GM04504 (cell line): ENCODE measurements at places on chromosomes 3 and 15.

- DNase-seq, result no peak
These were observed 68.7 kb upstream of the MAP4 start for GRCh38 chr3:48084929-48085328.

- no peak for DNase-seq
These were observed 20.1 kb downstream of the HES1 start for GRCh38 chr3:194156095-194156494.

DNA sequence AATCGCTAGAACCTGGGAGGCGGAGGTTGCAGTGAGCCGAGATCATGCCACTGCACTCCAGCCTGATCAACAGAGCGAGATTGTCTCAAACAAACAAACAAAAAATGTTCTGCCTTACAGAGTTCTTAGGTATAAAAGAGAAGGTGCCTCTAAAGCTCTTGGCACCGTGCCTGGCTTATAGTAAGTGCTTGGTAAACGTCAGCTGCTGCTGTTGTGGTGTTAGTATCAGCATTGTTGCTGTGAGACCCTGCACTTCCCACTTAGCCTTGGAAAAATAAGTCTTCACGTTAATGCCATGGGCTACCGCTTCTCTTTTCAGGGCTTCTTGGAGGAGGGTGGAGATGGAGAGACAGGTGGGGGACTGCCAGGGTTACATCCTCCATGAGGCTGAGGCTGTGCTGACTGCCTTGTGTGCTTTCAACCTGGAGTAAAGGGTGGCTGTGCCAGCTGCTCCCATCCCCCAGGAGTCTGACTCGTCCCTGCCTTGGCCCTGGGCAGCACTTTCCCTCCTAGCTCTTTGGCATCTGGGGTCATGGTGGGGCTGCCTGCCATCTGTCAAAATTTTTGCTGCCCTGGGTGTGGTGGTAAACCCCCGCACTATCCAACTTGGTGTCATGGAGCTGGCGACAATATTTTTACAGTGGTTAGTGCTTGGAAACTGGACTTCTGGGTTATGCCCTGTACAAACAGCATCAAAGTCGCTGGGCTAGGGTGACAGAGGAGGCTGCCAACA lies 17.8 kb downstream of the FLNB start:
- DNase-seq, result no peak

DNA sequence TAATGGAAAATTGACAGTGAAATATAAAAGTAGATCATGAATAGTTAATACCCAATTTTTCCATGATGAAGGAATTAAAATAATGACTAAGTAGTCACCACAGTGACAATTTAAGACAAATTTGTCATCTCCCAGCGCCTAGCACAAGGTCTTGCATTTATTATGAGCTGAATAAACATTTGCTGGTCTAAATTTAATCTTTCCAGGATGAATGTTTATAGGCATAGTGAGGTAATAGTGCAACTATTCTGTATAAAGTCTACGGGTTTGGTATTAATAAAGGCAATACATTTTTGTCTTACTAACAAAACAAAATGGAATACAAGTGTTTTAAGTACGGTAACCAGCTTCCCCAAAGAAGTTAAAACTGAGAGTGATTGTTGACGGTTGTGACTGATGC lies 209.3 kb downstream of the CD47 start:
- DNase-seq, result no peak

DNA sequence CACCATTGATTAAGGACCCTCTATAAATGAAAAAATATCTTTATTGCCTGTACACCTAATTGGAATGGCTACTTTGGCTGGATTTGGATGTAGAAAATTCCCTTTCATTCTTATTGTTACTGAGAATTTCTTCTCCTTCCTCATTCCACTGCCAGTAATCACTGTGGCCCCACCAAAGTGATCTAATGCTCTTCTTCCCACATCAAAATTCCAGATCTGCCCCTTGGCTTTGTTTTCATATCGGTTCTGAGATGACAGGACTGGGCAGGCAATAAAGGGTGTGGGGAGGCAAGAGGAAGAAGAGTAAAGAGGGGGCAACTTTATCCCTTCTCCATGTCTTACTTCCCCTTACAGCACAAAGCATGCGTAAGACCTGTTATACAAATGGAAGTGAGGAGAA lies 2.1 kb downstream of the ANKUB1 start:
- DNase-seq, result no peak

DNA sequence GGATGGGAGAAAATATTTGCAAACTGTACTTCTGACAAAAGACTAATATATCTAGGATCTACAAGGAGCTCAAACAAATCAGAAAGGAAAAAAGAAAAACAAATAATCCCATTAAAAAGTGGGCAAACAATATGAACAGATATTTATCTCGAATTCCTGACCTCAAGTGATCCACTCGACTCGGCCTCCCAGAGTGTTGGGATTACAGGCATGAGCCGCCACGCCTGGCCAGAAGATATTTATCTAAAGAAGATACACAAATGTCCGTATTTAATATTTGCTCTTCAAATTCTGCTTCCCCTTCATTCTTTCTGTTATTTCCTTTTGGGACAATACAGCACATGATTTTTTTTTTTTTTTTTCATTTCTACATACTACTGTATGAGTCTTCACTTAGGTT lies 151.7 kb upstream of the GRM7 start:
- no peak for DNase-seq

DNA sequence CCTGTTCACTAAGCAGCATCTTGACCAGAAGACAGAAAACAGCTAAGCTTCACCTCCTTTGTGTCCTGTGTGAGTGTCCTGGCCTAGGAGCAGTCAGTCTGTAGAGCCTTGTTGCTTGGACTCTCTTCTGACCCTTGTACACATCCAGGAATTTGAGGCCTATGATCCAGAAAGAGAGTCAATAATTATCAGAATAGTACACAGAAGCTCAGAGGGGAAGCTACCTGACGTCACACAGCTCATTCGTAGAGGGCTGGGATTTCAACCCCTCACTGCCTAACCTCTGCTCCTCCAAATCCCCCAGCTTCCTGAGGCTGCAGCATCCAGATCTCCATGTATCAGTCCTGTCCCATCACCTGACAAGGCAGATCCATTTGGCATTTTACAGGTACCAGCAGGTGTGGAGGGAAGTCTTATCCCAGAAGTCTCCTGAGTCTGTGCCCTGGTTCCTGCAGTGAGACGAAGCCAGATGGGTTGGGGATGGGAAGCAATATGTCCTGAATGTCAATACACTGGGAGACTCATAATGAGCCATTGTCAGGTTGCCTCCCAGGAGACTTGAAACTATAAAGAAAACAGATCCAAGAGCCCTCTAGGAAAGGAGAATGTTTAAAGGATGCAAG lies 203.1 kb downstream of the MINAR1 start:
- DNase-seq, result no peak

- peak; percentile 70 for DNase-seq
These were observed 48.6 kb downstream of the CMSS1 start for GRCh38 chr3:99866261-99866761.

- DNase-seq, result no peak
These were observed 152.9 kb downstream of the ATP10A start for GRCh38 chr15:25710184-25710583.

- no peak for DNase-seq
These were observed 1.2 kb upstream of the TM4SF1 start for GRCh38 chr3:149378478-149379309.

GRCh38 chr15:100721758-100722550 lies 119.6 kb downstream of the ASB7 start:
- peak; percentile 100 for DNase-seq

GRCh38 chr15:91908391-91908790 lies 54.9 kb downstream of the SLCO3A1 start:
- DNase-seq, result no peak

GRCh38 chr3:172746475-172746874 lies 4.1 kb upstream of the ECT2 start:
- no peak for DNase-seq

DNA sequence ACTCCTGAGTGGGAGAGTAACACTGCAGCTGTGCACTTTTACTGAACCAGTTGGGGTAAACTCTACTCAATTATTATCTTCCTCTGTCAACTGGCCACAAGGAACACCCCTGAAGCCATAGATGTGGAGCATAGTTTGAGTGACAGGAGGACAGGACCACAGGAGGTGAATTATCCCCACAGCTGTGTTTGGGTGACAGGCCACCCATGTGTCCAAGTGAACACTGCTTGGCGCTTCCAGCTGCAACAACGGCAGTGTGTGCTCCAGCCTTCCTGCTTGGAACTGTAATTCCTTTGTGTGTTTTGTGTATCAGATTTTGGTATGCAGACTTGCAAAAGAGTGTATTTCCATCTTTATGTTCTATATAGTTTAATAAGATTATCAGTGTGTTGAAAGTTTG lies 20.2 kb upstream of the TSPAN3 start:
- DNase-seq, result no peak

- DNase-seq, result no peak
These were observed 31.8 kb downstream of the HEG1 start for GRCh38 chr3:125023833-125024555.

- DNase-seq, result no peak
These were observed 138.6 kb downstream of the PDCD6IP start for GRCh38 chr3:33936921-33937525.

GRCh38 chr3:50155891-50156290 lies 767 bp downstream of the SEMA3F start:
- DNase-seq, result no peak

DNA sequence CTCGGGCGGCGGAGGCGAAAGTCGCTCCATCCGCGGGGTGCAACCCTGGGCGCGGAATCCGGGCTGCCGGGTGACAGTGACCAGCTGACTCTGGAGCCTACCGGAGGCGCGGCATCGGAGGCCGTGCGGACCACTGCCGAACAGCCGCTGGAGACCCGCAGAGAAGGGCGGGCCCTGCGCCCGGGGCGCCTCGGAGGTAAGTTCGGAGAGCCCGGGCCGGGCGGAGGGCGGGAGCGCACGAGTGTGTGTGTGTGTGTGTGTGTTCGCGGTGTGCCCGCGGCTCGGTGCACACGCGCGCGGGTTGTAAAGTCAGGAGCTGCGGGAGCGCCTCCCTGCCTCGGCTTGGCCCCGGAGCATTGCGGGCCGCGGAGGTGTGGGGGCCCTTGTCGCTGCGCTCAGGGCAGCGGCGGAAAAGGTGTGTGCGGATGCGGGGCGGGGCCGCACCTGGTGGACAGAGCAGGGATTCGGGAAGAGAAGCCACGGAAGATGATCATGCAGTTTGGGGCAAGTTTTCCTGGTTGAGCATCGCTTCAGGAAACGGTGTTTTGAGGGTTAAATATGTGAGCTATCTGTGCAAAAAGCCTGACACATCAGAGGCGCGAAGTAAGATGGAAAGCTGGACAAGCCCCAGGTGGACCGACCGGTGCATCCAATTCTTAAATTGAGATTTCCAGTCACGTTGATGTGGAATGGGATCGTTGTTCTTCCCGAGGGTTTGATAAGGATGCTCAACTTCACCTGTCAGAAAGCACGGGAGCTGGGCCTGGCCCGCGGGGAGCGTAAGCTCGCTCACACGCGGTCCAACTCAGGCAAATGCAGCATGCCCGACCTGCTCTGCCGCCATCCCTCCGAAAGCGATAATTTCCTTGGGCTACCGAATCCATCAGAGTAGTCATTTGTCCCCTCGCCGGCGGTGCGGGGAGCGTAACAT lies 474 bp downstream of the MINAR1 start:
- DNase-seq, result no peak

GRCh38 chr3:487614-488013 lies 291.1 kb downstream of the CHL1 start:
- no peak for DNase-seq

DNA sequence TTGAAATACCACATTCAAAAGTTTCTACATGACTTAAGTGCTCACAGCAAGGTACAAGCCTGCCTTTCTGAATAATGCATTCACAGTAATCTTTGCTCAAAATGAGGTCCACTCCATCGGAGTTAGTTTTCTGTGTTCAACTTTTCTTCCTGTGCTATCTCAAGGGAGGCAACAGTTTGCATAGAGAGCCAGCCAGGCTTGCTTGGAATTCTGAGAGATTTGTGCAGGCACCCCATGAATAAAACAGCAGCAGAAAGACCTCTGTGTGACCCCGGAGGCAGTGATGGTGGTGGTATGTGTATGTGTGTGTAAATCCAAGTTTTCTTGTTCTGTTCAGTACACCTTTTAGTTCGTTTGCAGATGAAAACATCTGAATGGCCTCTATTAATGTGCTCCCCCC lies 124.0 kb downstream of the ADAMTS9 start:
- no peak for DNase-seq

DNA sequence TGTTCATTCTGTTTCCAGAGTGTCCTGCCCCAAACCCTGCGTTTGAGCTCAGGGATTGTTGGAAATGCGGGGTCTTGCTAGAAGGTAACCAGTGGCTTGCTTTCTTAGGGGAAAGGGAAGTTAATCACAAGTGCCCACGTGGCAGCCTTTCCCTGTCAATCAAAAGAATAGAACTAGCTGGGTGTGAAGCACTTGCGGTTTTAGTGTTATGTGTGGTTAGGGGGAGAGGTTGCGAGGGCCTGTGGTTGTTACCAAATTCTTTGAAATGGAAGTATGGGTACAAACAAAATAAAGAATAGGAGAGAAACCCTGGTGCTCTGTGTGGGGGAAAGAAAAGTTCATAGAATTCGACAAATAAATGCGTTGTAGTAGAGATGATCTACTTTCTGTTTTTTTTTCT lies 67.6 kb downstream of the FNDC3B start:
- no peak for DNase-seq

- no peak for DNase-seq
These were observed 487.2 kb upstream of the FRG2C start for GRCh38 chr3:75176937-75177336.

GRCh38 chr3:187737006-187737367 lies 8.3 kb downstream of the BCL6 start:
- no peak for DNase-seq

- DNase-seq, result no peak
These were observed 109.1 kb downstream of the MINAR1 start for GRCh38 chr15:79541196-79541595.

DNA sequence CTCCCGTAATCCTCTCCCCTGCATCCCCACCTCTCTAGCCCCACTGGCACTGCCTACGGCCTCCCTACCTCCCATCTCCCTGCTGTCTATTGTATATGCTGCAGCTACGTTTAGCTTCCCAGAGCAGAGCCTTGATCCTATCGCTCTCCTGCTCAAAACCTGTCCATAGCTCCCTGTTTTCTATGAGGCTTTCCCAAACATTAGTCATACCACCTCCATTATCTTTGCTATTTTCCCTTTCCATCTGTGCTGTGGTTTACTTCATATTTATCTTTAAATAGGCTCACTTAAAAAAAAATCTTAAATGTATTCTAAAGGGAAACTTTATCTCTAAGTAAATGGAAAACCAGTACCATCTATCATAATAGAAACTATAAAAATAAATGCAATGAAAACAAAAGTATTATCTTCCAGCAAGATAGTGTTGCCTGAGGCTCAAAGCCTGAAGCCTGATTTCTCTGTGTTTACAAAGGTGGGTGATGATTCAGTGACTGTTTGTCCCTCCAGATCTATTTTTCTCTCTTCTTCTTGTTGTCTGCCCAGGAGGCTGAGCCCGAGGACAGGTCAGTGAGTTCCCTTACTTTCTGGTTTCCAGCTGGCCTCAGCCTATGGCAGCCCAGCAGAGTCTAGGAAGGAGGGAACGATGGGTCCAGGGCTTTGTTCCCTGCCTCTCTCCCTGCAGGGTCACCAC lies 397.1 kb upstream of the CFAP20DC start:
- no peak for DNase-seq

GRCh38 chr3:186644683-186645082 lies 4.5 kb downstream of the FETUB start:
- DNase-seq, result no peak
